Activated T-cell treated with anti-CD3 and anti-CD28 coated beads for 48 hours (primary cell): ENCODE measurements at places on chromosomes 12 and 14.

- DNase-seq, result no peak
Measured at GRCh38 chr14:39433452-39433813, 1.2 kb upstream of the FBXO33 start.

DNA sequence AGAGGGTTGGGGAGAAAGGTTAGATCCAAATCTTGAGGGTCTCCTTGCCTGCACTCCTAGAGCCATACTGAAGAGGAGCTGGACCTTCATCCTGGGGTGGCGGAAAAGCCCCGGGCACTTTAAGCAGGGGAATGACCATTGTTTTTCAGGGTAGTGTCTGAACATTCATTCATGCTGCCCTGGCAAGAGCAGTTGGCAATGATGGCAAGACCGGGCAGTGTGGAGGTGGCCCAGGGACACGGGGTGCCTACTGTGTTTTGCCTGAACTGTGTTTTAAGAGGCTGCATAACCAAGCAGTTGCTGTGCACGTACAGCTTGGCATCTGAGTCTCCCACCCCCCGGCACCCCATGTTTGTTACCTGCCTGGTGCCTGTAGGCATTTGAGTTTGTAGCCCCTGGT is 14.7 kb downstream of the TPCN1 start:
- DNase-seq, result no peak

- no peak for DNase-seq
Measured at GRCh38 chr12:31737345-31737744, 8.5 kb upstream of the AMN1 start.

DNA sequence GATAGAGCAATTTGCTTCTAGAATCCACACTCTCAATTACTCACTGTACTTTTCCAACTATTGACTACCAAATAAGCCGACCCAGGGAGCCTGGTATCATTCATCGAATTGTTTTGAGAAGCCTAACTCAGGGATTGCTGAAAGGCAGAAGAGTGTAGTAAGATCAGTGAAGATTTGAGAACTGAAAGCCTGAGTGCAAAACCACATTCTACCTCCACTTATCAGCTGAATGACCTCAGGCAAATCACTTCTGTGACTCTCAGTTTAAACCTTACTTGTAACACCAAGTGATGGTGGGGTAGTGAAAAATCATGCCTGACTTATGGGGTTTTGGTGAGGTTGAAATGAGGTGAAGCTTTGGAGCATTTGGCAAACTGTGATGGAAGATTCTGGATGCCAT is 126.1 kb upstream of the MAX start:
- no peak for DNase-seq

DNA sequence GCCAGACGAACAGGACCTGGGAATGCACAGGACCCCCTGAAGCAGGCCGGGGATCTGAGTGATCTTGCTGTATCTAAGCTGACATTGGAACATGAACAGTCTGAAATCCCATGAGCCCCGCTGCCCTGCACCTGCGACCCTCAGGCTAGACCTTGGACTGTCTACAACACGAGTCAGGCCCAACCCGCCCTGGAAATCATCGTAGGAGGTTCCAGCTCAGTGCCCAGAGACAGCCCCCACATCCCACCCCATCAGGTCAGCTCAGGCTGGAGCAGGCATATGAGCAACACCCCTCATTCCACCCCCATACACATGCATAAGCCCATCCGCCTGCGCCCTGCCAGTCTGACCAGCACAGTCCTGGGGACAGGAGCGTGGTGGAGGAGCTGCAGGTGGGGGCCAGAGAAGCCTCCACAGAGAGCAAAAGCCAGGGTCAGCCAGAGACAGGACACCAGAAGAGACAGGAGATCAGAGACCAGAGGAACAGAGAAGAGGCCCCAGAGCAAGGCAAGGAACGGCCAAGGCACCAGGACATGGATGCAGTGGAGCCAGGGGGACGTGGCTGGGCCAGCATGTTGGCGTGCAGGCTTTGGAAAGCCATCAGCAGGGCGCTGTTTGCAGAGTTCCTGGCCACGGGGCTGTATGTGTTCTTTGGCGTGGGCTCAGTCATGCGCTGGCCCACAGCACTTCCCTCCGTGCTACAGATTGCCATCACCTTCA is at the start of gene AQP6:
Gene AQP6 (plus strand): TSS at position 307 of the 720 bp plus-strand sequence. CDS start 227 bp downstream, at position 534.
- DNase-seq, result no peak

GRCh38 chr14:64696355-64696857 is 7.8 kb upstream of the PLEKHG3 start:
- no peak for DNase-seq

GRCh38 chr12:82883394-82884355 is 197.0 kb downstream of the TMTC2 start:
- DNase-seq, result no peak

DNA sequence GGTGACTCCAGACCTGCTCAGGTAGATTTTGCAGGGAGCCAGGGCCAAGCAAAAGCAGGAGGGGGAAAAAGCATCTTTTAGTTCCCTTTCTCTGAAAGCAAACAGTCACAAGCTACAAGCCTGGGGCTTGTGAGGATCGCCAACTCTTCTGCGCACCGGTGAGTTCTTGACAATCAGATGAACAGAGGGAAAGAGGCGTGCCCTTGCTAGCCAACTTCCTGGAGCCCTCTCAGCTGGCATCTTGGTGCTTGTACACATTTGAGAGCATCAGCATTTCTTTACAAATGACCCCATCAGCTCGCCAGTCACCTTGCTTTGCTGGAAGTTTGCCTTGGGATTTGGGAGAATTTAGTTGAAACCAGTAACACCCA is 55.5 kb downstream of the ZNF664 start:
- no peak for DNase-seq

DNA sequence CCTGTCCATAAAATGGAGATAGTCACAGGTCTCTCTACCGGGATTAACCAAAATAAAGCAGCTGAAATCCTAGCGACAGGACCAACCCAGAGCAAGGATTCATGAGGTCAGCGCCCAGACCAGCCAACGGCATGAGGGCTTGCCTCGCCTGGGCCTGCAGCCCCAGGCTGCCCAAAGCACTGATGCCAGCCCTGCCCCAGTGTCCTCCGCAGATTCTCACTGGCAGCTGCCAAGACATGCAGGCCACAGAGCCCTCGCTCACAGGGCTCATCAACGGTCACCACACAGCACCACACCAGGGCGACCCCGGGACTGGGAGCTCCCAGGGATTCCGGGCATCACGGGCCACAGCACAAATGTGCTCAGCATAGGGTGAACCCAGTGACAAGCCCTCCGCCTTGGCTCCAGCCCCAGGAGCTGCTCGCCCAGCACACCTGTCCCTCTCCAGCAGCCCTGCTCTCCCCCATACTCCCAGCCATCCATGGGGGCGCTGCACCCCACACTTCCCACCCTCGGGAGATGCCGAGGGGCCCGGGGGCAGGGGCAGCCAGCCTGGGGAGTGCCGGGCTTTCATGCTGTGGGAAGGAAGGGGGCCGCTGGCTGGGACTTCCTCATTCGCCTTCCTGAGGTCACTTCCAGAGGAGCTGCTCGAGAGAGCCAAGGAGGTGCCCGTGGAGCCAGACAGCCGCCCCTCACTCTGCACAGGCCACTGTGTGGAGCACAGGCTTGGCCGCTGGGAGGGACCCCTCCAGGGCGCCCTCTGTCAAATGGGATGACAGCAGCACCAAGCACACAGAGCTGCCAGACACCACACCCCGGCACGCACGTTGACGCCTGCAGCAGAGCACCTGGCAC is 14.1 kb downstream of the RAB35 start:
- DNase-seq, result no peak

GRCh38 chr14:103607822-103608221 is 21.2 kb upstream of the KLC1 start:
- DNase-seq, result no peak

DNA sequence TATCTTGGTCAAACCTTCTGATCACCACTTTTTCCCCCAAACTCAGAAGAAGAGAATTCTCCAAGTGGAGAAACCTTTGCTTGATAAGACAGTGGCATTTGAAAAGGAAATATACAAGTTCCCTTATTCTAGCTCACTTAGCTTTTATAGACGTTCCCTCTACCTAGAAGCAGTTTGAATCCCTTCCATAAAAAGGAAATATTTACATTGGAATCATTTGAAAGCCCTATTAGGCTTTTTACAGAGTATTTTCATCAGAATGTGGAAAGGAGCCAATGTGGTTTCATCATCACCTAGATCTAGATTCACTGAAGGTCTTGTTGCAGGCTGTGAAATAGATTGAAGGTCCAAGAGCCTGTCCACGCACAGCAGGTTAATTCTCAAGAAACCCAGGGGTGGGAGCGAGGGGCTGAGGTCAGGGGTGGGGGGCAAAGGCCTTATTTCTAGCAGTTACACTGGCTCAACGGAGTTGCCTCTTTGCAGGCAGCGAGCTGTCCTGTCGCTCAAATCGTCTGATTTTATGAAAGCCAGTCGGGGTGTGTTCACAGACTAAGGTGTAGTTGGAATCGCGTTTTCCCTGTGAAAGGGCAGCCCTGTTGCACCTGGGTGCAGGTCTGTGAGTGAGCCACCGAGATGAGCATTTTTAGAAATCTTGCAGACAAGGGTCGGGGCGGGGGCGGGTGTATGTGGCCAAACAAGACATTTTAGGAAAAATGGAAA is 45.6 kb downstream of the AACS start:
- no peak for DNase-seq

DNA sequence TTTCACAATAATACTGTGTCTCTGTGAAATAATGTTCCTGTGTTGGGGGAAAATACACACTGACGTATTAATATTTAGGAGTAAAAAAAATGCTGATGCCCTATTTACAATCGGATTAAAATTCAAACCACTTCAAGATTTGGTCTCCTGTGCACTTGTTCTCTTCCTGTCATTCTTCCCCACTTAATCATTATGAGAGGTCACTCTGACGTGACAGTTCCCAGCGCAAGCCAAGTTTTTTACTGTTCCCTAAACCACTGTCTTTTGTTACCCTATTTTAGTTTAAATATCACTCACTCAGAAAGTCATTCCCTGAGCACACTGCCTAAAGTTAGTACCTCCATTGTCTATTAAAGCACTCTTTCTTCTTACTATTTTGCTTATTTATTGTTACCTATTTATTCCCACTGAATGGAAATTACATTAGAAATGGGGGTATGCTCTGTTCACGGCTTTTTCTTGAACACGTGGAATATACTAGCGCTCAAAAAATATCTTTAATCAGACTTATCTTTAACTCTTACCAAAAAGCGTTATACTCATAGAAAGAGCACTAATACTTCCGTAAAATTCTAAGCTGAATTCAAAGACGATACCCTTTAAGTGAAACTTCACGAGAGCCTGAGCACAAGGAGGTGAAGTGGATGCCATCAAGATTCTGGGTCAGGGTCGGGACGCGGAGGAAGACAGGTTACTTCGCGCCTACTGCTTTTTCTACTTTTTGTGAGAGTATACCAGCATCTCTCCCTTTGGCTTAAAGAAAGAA is 670 bp upstream of the PSMA3 start:
- no peak for DNase-seq

- no peak for DNase-seq
Measured at GRCh38 chr12:67394550-67394949, 125.4 kb downstream of the CAND1 start.

DNA sequence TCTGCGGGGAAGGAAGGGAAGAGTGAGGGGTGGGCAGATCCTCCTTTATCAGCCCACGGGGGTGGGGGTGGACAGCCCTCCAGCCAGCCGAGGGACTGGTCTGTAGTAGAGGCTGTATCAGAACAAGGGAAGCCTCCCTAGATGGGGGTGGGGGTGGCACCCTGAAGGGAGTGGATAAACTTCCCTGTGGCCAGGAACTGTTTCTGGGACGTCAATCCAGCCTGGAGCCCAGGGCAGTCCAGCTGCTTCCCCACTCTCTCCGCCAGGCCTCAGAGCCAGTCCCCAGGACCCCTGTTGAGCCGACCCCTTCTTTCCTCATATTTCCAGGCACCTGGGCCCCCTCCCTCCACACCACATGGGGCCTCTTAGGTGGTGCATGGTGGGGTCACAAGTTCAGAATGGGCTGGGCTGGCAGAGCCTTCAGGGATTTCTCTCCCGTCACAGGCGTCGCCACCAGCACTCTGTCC is 6.7 kb downstream of the PLD4 start:
- DNase-seq, result no peak

DNA sequence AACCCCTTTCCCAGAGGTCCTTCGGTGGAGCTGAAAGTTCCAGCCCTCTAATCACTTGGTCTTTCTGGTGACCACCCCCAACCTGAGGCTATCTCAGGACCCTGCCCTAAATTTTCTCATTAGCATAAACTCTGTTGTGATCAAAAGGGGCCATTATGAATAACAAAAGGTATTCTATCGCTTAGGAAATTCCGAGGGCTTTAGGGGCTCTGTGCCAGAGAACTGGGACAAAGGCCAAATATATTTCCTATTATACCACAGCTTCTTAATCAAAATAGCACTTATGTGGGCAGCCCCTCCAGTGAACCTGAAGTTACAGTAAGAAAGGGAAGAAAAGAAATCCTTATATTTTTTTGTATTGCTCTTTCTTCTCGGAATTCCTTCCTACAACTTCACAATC is 125.3 kb upstream of the NPAS3 start:
- no peak for DNase-seq

GRCh38 chr14:77988970-77989369 is 181.2 kb upstream of the NRXN3 start:
- no peak for DNase-seq

DNA sequence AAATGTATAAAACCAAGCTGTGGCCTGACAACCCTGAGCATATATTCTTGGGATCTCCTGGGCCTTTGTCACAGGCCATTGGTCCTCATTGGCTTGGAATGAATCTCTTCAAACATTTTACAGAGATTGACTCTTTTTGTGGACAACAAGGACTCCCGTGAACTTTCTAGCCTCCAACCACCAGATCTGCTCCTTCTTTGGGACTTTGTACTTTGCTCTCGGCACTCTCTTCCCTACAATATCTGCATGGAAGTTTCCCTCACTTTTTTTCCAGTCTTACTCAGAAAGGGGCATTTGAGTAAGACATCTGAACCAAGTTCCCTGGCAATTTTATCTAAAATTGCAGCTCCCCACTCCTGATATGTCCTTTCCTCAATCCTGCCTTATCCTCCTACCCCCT is 158.8 kb downstream of the PHLDA1 start:
- DNase-seq, result no peak

- DNase-seq, result no peak
Measured at GRCh38 chr12:92335831-92336230, 190.2 kb upstream of the BTG1 start.

GRCh38 chr14:104856157-104856868 is 8.8 kb upstream of the CEP170B start:
- DNase-seq, result no peak

- DNase-seq, result no peak
Measured at GRCh38 chr12:47979166-47979565, 15.8 kb downstream of the TMEM106C start.

DNA sequence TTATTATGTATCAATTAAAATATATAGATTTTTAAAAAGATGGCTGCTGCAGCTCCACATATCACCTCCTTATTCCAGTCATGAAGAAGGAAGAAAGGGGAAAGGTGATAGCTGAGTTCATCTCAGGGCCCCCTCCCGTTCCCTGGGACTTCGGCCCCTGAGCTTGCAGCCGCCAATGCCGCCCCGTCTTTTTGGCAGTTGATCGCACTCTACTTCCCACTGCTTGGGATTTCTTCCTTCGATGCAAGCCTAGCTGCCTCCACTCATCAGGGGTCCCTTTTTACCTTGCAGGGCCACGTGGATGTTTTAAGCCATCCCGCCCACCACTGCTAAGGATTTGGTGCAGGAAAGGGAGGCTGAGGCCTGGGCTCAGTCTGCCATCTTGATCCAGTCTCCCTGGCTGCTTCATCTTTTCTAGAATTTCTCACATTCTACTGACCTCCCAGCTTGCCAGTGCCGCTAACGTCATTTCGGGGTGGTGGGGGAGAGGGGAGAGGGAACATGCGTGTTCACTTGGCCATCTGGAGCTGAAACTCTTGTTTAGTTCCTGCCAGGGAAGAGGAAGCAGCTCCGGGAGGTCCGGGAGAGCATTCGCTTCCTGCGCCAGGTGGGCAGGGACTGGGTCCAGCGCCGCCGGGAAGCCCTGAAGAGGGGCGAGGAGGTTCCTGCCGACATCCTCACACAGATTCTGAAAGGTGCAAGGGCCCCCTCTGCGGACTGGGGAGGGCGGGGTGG is 31.3 kb downstream of the CYP46A1 start:
- DNase-seq, result no peak
